Psoas muscle (tissue), 8 donors: ENCODE measurements at places on chromosomes 2 and 18. TPM values are rescaled to one million over a fixed set of nuclear protein-coding genes. Genes with fewer than 3 reads are reported as not detected.

SERPINB4 gene
- polyA plus RNA-seq, result not detected

DOK6 gene
- 0.05 TPM for polyA plus RNA-seq

SCN3A gene
- 0.13 TPM for polyA plus RNA-seq

ACADL gene
- 6.8 TPM for polyA plus RNA-seq

DNA sequence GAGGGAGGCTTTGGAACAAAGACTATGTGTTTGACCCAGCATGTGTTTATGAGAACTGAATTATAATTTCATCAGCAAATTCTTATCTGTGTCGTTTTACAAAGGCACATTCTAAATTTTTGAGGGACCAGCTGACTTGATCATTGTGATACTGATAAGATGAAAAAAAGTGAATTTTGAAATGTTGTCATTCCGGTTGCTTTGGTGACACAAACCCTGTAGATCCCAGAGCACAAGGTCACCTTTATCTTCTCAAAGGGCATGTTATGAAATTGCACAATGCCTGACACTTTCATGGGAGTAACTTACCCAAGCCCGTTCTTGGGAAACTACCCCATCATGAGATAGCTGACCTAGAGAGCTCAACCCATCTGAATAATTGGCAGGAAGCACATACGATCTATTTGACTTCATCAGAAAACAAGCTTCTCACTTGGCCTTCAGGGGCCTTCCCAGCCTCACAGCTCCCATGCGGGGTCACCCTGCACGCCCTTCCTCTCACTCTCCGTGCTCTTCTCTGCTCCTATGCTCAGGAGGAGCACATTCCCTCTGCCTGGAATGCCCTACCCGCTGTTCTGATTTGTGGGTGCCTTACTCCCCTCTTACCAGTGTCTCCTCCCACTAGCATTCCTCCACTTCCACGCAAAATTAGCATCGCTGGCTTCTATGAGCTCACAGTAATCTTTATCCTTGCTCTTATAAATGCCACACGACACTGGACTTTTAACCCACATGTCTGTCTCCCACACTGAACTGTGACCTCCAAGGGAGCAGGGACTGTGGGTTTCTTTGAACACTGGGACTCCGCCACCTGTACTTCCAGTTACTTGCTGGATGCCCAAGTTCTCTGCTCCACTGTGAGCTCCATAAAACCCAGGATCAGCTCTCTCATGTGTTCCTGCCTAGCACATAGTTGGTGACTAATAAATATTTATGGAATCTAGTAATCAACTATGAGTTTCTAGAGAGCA, 555.8 kb upstream of the ID2 start:
- DNase-seq, result no peak

GRCh38 chr2:218149848-218150440, 16.8 kb downstream of the CXCR1 start:
- no peak for DNase-seq

DNA sequence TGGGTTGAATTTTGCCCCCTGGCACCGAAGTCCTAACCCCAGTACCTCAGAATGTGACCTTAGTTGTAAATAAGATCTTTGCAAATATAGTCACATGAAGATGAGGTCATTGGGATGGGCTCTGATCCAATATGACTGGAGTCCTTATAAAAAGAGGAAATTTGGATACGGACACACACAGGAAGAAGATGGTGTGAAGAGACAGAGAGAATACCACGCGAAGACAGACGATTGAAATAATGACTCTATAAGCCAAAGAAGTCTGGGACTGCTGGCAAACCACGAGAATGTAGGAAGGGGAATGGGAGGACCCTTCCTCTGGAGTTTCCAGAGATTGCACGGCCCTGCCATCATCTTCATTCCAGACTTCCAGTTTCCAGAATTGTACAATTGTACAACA, 98.6 kb downstream of the CPO start:
- no peak for DNase-seq

DNA sequence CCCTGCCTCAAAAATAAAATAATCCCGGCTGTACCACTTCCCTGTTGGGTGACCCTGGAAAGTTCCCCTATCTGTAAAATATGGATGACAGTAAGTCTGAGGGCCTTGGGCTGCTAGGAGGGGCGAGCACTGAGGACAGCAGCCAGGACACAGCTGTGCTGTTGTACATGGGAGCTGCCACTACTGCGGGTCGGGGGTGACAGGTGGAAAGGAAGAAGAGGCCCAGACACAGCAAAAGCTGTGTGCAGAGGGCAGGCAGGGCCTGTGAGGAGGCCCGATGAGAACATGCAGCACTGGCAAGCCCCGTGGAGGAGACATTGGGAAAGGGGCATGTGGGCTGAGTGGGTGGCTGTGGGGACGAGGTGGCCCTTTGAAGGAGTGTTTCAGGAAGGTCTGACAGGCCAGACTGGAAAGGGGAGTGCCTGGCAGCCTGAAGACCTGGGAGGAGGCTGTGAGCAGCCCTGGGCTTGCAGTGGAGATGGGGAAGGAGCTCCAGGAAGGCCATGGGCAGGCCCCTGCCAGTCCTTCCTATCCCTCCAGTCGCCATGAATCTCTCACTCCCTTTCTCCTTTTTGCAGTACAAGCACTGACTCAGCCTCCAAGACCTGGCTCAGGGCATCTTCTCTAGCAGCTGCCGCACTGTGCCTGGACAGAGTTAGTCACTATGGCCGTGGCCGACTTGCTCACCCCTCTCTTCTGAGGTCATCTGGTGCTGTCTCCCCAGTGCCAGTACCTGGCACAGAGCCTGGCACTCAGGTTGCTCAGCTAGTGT, 28.9 kb upstream of the SEMA4C start:
- peak; percentile 66 for DNase-seq

GRCh38 chr2:8203364-8203763, 478.5 kb upstream of the ID2 start:
- DNase-seq, result no peak

DNA sequence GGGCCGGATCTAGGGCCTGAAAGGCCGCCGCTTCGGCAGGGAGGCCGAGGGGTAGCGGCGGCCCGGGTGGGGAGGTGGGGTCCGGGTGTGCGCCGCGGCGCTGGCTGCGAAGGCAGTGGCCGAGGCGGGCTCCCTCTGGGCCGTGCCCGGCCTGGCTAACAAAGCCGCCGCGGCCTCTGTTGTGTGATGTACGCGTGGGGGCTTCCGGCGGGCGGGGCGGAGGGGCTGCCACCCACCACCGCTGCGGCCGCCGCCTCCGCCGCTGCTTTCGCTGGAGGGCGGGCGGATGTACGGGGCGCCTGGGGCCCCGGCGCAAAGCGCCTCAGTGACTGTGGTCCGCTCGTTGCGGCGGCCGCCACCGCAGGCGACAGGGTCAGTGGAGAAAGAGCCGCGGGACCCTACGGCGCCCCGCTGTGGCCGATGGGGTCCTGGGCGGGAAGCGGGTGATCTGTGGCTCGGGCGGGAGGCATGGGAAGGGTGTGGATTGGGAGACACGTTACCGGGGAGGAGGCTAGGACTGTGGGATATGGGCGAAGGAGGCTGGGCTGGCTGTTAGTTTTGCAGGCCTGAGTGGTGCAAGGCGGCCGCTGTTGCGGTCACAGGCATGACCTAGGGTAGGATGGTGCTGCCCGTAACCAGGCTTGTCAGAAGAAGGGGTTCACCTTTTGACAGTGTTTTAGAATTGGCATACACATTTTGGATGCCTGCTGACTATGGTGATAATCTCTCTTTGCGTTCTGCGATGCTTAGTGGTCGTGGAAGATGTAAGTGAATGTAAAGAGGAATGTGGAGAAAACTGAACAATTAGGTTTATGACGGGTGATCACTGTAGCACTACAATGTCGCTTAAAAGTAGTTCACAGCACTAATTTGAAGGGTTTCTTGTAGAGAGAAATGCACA, 662 bp downstream of the BZW1 start:
- peak; percentile 91 for DNase-seq
